ENCODE measurements at places on chromosomes 5 and 9. TPM values are rescaled to one million over a fixed set of nuclear protein-coding genes. Genes with fewer than 3 reads are reported as not detected.

Gene ADAMTS13
- 13.5 TPM for polyA plus RNA-seq

Gene FOXD4
- 2.3 TPM for polyA plus RNA-seq

Gene CCL19
- not detected for polyA plus RNA-seq

Gene CNTLN
- 5.0 TPM for polyA plus RNA-seq

Gene INSL4
- polyA plus RNA-seq = not detected

Gene IFNA21
- not detected for polyA plus RNA-seq

Gene BTNL3
- polyA plus RNA-seq = not detected

Gene PCDHGA3
- 0.26 TPM for polyA plus RNA-seq

Gene MSMP
- not detected for polyA plus RNA-seq

Gene ZNF354B
- polyA plus RNA-seq = 30.0 TPM

Gene WDR31
- polyA plus RNA-seq = 0.59 TPM

Gene SLC4A9
- polyA plus RNA-seq = not detected

Gene SPATA31C1
- not detected for polyA plus RNA-seq

Gene RNF224
- polyA plus RNA-seq = not detected

Gene ARSI
- not detected for polyA plus RNA-seq

Gene PHF24
- 1.8 TPM for polyA plus RNA-seq

Gene FST
- polyA plus RNA-seq = 1.1 TPM

Gene ZDHHC21
- polyA plus RNA-seq = 19.4 TPM

Gene IFNA2
- not detected for polyA plus RNA-seq

Gene PCDHB2
- polyA plus RNA-seq = 105 TPM

Gene SEMA6A
- polyA plus RNA-seq = 6.6 TPM

Gene GCNT4
- not detected for polyA plus RNA-seq

Gene EQTN
- polyA plus RNA-seq = not detected

Gene TRPM6
- not detected for polyA plus RNA-seq

Gene ARL14EPL
- 0.24 TPM for polyA plus RNA-seq

Gene SV2C
- 0.88 TPM for polyA plus RNA-seq

Gene AP3S1
- 157 TPM for polyA plus RNA-seq

Gene PLAC8L1
- 1.2 TPM for polyA plus RNA-seq

Gene DBH
- polyA plus RNA-seq = not detected

Gene SPINK6
- polyA plus RNA-seq = not detected

Gene ABLIM3
- 15.3 TPM for polyA plus RNA-seq

Gene GOLGA2
- polyA plus RNA-seq = 46.3 TPM

Gene BRINP1
- 20.3 TPM for polyA plus RNA-seq

Gene C5
- 1.5 TPM for polyA plus RNA-seq

Gene RPL37
- polyA plus RNA-seq = 107 TPM

Gene ZNF618
- 7.1 TPM for polyA plus RNA-seq

Gene PCDHGB2
- 0.30 TPM for polyA plus RNA-seq

Gene C9
- polyA plus RNA-seq = not detected

Gene TAF11L10
- not detected for polyA plus RNA-seq

Gene MARCHF3
- 3.9 TPM for polyA plus RNA-seq

Gene CAMK4
- polyA plus RNA-seq = 16.6 TPM

Gene SPINK9
- polyA plus RNA-seq = not detected

Gene LHX3
- not detected for polyA plus RNA-seq

Gene RANBP17
- 35.6 TPM for polyA plus RNA-seq

Gene TMEFF1
- polyA plus RNA-seq = 295 TPM

Gene FBXL17
- polyA plus RNA-seq = 19.6 TPM

Gene PLEKHG4B
- polyA plus RNA-seq = 0.32 TPM

Gene GHR
- 0.31 TPM for polyA plus RNA-seq

Gene C9orf50
- not detected for polyA plus RNA-seq

Gene SLC6A3
- polyA plus RNA-seq = 0.77 TPM

Gene CD274
- 0.16 TPM for polyA plus RNA-seq

Gene C9orf153
- not detected for polyA plus RNA-seq

Gene WNT8A
- 0.26 TPM for polyA plus RNA-seq

Gene ENTREP1
- 2.0 TPM for polyA plus RNA-seq

Gene ARAP3
- polyA plus RNA-seq = 1.8 TPM
